Glutamatergic neuron (in vitro differentiated cells): ENCODE measurements at places on chromosomes 7 and 10.

DNA sequence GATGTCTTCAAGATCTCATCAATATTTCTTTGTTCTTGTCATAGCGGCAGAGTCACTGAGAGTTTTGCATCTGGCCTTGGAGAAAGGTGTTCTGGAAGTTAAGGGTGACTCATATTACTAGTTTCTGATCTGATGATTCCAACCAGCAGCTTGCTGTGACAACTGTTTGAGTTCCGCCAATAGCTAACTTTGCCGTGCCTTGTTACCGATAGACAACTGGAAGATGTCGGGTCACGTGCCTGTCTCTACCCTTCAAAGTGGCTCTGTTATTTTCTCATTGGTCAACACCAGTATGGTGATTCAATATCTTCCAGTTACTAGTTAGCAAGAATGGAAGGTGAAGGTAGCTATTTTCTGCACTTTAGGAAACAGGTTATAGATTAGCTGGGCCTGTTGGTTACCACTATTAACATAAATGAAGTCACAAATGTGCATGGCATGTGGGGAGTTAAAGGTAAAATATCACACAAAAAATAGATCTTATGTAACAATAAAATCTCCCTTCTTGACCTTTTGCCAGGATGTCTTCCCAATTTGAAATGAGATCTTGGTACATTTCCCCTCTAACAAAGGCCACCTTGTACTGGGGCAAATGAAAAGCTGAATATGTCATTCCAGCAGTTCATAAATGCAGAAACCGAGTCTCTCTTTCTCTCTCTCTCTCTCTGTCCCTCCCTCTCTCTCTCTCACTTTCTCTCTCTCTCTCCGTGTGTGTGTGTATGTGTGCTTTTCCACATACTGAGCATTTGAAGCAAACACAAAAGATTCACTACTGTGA, 2.6 kb upstream of the MGAM2 start:
- DNase-seq = no peak

GRCh38 chr7:90621747-90622140, 25.6 kb downstream of the CDK14 start:
- no peak for DNase-seq

GRCh38 chr10:29663718-29664117, 28.9 kb upstream of the SVIL start:
- no peak for DNase-seq

DNA sequence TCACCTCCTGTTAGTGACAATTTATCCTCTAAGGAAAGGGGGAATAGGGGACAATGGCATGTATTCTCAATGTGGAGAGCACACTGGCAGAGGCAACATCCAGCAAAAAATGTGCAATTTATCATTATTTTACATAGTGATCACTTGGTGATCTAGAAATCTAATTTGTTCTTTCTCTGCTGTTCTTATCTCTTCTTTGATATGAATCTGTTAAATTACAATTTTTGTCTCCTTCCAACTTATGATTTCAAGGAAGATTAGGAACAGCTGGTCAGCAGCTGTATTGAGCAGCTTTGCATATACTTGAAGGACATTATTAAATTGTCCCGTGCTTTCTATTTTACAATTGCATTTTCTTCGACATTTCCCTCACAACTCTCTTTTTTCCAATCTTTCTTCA, 213.1 kb downstream of the MAGI2 start:
- no peak for DNase-seq

DNA sequence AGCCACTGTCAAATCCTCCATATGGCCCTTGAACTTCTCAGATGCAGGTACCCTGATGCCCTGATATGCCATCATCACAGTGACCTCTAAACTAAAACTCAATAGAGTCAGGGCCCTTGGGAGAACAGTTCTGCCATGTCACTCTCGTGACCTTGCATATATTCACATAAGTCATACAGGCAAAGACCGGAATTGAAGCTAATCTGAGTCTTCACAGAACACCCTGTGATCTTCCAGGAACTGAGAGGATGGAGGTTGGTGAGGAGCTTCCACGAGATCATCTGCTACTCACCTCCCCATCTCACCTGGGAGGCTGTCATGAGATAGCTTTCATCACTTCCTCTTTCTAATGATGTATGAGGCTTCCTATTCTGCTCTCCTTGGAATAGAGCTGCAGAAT, 228.7 kb upstream of the CCDC6 start:
- no peak for DNase-seq

- DNase-seq = no peak
These were observed 16.1 kb upstream of the HIBADH start for GRCh38 chr7:27678617-27679260.

GRCh38 chr10:113226399-113226798, 276.4 kb downstream of the TCF7L2 start:
- no peak for DNase-seq

DNA sequence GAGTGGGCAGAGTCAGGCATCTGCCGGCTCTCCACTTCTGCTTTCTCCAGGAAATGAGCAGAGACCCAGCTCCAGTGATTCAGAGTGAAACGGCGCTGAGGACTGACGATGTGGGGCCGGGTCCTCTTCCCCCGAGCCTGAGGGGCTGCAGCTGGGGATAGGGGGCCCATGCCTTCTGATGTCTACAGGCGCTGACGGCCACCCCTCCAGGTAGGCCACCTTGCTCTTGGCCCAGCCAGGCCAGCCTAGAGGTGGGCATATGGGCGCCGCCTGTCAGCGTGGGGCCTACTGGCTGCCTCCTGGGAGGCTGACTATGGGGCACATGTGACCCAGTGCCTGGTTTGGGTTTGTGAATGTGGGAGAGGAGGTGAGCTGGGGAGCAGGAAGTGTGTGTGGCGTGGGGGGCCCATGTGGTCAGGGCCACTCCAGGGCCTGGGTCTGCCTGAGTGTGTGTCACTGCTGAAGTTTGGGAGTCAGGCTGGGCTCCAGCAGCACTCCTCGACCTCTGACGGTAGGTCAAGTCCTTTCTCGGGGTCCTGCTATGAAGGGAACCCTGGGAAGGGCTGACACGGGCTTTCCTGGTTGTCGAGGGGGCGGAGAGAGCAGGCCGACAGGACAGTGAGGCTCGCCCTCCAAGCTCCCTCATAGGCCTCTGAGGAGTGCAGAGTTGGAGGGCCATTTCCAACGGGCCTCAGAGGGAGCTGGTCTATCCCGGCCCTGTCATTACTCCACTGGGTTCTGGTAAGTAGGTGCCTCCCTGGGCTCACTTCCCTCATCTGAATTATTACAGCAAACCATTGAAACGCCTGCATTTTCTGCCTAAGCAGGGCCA, at the start of gene WDFY4:
TSS of gene WDFY4 (plus strand) at position 82 of the 832 bp plus-strand sequence. CDS start 24,860 bp downstream, outside the sequence.
- DNase-seq = no peak

DNA sequence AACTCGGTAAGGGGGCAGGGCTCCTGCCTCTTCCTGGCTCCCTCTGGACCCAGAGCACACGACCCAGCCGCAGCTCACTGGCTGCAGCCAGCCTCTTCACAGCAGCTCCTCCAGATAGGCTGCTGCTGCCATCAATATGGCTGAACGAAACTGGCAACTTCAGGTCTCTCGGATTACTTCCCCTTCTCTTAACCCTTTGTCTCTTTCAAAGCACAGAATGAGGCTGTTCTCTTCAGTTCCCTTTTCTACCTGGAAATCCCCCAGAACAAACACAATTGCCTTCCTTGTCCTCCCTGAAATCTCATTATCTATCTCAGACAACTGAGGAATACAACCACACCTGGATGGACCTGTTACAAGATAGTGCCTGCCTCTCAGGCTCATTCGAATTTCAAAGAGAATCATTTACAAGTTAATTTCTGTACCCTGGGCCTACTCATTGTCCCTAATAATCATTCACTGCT, 193.4 kb upstream of the MBL2 start:
- no peak for DNase-seq

DNA sequence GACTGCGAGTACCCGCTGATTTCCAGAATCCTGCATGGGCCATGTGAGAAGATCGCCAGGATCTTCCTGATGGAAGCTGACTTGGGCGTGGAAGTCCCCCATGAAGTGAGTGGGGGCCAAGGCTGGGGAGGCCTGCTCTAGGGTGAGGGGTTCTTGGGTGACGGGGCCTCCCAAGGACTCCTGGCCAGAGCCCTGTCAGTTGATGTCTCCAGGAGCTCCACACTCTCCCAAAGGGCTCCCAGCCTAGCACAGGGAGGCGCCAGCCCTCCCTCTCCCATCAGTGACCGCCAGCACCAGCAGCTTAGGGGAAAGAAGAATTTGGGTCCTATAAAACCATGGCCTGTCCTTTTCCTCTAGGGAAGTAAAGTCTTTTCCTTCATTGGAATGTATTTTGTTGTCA, 9.8 kb upstream of the ZNF22 start:
- no peak for DNase-seq

GRCh38 chr10:123831259-123831658, 60.3 kb downstream of the CPXM2 start:
- DNase-seq = no peak

DNA sequence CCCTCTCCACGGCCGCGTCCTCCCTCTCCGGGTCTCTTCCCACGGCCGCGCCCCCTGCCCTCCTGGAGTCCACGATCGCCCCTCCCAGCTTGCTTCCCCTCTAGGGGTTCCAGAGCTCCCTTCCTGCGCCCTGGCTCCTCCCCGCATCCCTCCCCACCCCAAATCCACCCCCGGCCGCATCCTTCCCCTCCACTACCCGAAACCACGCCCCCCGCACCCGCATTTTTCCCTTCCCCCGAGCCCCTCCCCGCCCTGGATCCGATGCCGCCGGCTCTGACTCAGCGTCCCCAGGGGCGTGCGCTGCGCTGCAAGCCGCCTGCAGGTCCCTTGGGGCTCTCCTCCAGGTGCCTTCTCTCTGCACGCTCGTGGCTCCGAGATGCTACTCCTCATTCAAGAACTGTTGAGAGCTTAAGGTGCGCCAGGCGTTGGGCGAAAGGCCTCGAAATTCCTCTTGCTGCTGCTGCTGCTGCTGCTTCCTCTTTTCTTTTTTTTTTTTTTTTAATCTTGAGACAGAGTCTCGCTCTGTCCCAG, 372 bp upstream of the TMEM130 start:
- peak; percentile 69 for DNase-seq

DNA sequence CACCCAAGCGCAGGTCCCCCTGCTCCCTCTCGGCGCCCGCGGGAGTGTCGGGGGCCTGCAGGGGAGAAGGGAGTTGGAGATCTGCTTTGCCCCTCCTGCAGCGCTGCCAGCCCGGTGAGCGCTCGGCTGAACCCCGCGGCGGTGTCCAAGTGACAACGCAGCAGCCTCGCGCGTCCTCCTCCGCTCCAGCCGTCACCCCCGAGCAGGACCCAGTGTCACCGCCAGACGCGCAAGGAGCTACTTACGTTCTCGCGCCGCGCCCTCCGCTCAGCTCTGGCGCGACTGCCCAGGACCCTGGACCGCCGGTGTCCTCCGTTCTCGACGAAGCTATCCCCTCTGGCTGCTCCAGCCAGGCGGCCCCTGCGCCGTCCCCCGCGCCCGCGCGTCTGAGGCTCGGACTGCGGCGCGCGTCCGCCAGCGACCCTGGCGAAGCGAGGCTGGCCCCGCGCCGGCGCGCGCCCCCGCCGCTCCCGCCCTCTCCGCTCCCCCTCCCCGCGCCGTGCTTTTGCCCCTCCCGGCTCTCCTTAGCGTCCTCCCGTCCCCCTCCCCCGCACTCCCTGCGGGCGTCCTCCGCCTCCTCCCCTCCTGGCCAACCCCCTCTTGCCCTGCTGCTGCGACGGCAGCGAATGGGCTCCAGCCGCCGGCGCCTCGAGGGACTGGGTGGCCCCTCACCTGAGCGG, at the start of gene NRCAM:
TSS of gene NRCAM (minus strand) at position 439 of the 680 bp plus-strand sequence. CDS start 216,372 bp downstream, outside the sequence.
- peak; percentile 94 for DNase-seq

DNA sequence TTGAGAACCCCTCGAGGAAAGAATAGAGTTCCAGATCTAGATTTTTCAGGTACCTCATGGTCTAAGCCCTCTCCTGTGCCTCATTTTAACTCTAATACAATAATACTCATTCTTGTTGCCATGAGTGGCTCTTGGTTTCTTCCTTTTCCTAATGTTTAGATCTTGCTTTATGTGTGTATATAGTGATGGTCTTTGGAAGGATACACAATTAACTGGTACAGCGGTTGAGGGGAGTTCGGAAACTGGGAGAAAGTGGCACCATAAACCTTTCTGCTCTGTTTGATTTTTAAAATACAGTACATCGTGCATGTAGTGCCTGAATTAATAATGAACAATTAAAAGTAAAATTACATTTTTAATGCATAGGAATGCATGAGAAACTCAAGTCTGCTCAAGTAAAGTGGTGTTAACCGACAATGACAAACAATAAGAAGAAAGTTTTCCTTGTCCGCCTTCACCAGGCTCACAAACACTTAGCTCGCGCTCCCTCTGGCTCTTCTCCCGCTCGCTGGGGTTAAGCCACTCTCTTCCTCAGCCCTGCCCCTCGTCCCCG, 386 bp upstream of the EIF4EBP2 start:
- DNase-seq = no peak

- DNase-seq = no peak
These were observed 176.0 kb upstream of the KCND2 start for GRCh38 chr7:120097020-120097419.

DNA sequence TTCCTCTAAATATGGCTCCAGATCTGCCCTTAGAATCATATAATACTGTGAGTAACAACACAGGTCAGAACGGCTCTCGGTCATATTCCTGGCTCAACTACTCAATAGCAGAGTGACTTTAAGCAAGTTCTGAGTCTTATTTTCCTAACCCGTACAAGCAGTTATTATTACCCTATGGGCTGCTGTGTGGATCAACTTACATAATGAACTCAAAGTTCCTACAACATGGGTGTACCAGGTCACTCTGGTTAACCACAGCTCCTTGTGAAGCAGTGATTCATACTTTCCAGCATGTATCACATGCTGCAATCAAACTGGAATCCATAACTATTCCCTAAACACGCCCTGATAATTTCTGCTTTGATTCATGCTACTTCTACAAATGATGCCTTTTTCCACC, 107.3 kb downstream of the LRRN3 start:
- DNase-seq = no peak

GRCh38 chr10:116925056-116925455, 75.8 kb downstream of the ENO4 start:
- DNase-seq = no peak

DNA sequence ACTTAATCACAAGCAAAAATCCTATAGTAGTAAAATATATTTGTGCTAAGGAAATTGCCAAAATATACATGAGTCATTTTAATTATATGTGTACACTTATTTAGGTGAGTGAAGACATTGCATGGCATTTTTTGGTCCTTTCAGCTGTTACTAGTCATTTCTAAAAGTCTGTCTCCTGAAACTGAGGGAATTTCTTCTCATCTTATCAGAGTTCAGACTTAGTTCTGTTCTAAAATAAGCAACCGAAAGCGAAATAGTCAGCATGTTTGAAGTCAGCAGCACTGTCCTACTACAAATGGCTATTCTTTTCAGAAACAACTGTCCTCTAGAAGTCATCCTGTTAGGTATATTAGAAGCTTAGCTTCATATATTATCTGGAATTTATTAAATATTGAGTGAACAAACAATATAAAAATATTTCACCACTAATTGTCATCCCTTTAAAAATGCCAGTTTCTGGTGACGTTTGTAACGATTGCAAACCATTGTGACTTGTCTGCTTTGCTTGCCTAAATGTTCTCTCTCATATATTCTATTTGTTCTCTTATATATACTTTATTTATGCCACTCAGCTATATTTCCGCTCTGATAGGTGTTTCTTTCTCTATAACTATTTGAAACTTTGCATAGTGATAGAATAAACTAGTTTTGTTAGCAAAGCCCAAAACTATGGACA, 227.4 kb upstream of the KAT6B start:
- no peak for DNase-seq
